ENCODE measurements at places on chromosomes 3 and 15.

DNA sequence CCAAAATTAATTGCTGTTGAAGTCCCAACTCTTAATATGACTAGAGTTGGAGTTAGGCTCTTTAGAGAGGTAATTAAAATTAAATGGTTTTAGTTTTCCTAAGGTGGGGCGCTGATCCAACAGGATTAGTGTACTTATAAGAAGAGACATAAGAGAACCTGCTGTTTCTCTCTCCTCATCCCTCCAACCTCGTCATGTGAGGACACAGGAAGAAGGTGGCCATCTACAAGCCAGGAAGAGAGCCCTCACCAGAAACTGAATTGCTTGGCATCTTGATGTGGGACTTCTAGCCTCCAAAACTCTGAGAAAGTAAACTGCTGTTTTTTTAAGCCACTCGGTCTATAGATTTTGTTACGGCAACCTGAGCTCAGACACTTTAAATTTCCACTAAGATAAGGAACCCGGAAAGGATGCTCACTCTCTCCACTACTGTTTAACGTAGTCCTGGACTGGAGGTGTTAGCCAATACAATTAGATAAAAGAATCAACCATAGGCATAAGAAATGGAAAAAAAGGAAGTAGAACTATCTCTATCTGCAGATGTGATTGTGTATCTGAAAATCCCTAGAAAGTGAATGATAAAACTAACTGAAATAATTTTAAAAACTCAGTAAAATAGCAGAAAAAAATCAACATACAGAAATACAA, 26.8 kb downstream of the DCBLD2 start:
- DNase-seq = no peak

DNA sequence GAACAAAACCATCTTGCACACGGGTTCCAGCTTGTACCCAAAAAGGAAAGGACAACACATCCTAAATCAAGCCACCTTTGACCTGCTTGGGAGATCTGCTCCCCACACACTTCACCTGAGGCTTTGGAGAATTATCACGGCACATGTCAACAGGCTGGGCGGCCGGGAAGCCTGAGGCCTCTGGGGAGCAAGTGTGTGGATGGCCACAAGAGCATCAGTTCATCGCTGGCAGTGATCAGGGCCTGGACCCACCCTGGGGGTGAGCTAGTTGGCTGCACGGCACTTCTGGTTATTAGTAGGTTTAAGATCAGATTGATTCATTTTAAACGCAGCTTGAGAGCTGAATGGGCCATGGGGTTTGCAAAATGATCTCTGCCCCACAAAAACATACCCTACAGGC, 108.5 kb downstream of the CHSY1 start:
- DNase-seq = no peak

GRCh38 chr15:44804298-44805046, 68.1 kb downstream of the TRIM69 start:
- DNase-seq = no peak

DNA sequence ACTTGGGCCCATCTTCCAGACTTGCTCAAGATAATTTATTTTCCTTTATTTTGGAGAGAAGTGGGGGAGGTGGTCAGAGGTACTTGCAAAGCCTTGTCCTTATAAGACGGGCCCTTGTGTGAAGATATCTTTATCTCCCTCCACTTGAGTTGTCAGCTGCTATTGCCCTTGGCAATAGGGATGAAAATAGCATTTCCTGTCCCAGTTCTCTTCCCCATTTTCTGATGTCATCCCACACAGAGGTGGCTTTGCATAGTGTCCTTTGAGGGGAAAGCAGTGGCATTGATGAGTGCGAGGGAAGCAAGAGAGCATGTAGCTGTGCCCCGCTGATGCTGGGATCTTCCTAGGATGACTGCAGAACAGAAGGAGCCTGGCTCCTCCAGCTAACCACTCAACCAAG, 41.9 kb upstream of the TUBGCP5 start:
- no peak for DNase-seq

DNA sequence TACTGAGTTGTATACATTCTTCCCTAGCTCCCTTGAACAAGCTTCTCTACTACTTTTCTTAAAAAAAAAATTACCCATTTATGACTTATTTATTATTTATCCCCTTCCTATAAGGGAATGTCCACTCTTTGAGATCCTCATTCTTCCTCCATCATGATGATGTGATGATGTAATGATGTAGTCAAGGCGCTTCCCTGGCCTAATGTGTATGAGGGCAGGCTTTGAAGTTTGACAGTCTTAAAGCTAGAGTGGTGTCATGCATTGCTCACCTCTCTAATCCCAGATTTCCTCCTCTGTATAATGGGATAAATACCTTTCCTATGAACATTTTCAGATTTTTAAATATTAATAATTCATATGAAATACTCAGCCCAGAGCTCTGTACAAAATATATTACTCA, 486.0 kb upstream of the TPRG1 start:
- DNase-seq = no peak

GRCh38 chr3:72004749-72005292, 219.9 kb upstream of the PROK2 start:
- DNase-seq = no peak

DNA sequence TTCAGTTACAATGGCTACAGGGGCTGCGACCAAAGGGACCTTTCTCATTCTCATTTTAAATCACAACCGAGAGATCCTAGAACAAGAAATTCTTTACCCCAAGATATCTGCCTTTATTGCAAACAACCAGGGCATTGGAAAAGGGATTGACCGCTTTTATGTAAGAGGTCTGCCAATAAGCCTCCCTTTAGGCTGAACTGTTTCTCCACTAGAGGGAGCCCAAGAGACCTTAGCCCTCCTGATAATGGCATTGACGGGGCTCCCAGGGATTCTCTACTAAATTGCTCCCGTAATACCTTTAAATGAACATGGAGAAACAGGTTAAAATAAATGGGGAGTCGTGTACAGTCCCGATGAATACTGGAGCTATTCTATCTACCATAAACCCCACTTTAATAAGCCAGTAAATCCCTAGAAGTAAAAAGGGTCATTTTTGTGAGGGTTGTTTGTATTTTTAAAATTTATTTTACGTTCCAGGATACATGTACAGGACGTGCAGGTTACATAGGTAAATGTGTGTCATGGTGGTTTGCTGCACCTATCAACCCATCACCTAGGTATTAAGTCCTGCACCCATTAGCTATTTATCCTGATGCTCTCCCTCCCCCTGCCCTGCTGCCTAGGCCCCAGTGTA, 7.5 kb upstream of the IGSF10 start:
- peak; percentile 37 for DNase-seq

DNA sequence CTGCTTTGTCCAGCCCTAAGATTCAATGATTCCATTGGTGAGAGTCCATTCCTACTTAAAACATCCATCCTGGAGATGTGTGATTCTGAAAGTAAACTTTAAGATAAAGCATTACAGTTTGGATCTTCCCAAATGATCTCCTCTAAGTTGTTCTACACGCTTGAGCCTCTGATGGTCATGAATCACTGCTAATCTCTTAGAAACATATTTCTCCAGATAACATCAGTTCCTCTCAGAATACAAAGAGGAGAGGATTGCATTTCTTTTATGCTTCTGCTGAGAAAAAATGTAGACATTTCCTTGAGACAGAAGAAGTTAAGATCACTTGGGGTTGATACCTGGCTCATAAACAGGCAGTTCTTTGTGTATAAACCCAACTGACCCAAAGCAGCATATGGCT, 281.2 kb upstream of the DPH6 start:
- no peak for DNase-seq

GRCh38 chr3:121951291-121951919, 57.2 kb downstream of the SLC15A2 start:
- DNase-seq = no peak

DNA sequence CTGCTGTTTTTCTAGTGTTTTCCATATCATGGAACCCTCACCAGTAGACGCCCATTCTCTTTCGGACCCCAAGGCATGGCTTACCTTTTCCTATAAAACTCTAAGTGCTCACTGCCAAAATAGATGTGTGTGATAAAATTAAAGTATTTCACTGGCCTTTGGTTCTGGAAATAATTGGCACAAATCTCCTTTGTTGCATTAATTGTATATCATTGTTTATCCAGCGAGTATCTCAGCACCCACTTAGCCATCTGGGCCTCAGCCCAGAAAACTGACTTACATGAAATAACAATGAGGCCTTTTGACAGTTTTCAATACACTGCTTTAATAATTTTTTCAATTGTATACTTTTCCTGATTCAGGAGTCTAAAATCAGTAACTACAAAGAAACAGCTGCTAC, 105.1 kb downstream of the MECOM start:
- DNase-seq = no peak

- DNase-seq = no peak
Observed at GRCh38 chr3:161072751-161073150, 32.4 kb downstream of the B3GALNT1 start.

- no peak for DNase-seq
Observed at GRCh38 chr3:66577426-66578203, 76.8 kb upstream of the LRIG1 start.

- no peak for DNase-seq
Observed at GRCh38 chr3:171844873-171845272, 1.7 kb downstream of the TMEM212 start.

DNA sequence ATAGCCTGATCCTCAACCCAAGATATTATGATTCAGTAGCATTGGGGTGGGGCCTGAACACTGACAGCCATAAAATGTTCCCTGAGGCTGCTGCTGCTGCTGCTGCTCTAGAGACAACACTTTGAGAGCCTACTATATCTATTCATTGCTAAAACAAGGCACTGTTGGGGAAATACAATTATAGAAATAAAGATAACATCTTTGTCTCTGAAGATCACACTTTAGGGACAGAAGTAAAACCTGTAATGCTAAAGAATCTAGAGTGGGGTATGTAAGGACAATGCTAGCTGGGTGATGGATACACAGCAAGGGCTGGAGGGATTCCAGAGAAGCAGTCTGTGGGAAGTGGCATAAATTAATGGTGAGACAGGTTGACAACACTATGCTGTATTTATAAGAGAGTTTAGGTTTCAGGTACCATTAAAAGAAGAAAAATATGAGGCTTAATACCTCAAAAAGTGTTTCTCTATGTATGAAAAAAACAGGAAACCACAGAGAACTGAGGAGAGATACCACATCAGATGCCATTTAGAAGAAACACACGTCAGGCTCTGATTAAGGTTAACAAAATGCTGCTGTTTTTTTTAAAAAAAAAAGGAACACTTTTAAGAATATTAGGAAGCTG, 115.9 kb downstream of the CBLB start:
- DNase-seq = no peak

- no peak for DNase-seq
Observed at GRCh38 chr3:161700998-161701397, 204.4 kb downstream of the OTOL1 start.

GRCh38 chr15:23370578-23370977, 16.0 kb downstream of the GOLGA8S start:
- DNase-seq = no peak

GRCh38 chr3:27758083-27758482, 36.0 kb upstream of the EOMES start:
- DNase-seq = peak; percentile 60

GRCh38 chr15:96320703-96321638, 9.5 kb upstream of the NR2F2 start:
- no peak for DNase-seq

- DNase-seq = no peak
Observed at GRCh38 chr3:179460260-179460659, 9.0 kb upstream of the GNB4 start.

All from stimulated activated CD8-positive, alpha-beta memory T cell treated with anti-CD3 and anti-CD28 coated beads, Interleukin-4, amount 100 ng/mL, for 48 hours (primary cell).